Stimulated activated CD4-positive, alpha-beta T cell treated with anti-CD3 and anti-CD28 coated beads, Interleukin-12 subunit alpha, Interleukin-12 subunit beta, amount 100 ng/mL, for 48 hours (primary cell): ENCODE measurements at places on chromosomes 3 and 15.

DNA sequence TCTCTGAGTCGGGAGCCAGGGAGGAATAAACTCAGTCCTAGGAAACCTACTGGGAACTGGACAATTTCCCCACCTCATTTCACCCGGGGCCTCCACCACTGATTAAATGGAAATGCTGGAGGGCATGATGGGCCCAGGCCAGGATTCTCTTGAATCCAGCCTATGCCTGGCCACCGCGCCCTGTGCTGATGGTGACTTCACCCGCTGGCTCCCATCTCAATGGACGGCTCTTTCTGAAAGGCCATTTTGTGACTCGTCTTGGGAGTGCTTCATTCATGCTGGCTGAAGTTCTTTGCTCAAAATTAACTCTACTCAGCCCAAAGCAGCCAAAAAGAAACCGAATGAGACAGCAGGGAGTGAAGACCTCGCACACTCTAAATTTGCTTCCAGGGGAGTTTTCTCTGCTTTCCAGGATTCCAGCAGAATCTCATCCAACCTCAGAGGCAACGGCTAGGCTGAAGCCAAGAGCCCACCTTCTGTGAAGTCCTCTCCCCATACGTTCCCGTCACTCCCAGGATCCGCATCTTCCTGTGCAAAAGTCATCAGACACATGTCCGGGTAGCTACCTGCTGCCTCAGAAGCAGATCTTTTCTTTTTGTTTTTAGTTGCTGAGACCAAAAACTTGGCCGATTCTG is 266.0 kb upstream of the ICE2 start:
- DNase-seq: no peak

DNA sequence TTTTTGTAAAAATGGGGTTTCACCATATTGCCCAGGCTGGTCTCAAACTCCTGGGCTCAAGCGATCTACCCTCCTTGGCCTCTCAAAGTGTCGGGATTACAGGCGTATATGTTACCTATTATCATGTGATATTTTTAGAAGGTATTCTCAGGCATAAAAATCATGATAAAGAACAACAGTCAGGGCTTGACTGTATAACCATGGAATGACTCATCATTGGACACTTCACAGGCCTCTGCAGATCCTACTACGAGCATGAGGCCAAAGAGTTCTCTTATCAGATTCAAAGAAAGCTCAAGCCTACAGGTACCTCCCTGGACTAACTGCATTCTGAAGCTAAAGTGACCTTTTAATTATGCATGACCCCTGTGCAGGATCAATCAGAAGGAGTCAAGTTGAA is 91.7 kb upstream of the PRICKLE2 start:
- no peak for DNase-seq

DNA sequence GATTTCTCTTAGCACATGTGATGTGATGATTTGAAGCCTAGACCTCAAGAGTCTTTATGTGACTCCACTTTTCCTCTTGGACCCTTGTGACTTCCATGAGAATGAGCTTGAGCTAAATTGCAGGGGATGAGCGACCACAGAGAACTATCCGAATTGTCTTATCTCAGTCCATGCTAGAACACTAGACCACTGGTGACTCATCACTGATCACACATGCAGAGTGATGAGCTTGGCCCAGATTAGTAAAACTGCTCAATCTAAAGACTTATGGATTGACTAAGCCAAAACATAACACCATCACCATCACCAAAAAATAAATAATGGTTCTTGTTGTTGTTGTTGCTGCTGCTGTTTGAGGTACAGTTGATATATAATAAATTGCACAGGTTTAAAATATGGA is 114.1 kb upstream of the CFAP20DC start:
- DNase-seq: no peak

GRCh38 chr3:178419071-178419470 is 117.2 kb upstream of the KCNMB2 start:
- no peak for DNase-seq

- no peak for DNase-seq
Measured at GRCh38 chr3:152557302-152557999, 277.5 kb upstream of the P2RY1 start.

DNA sequence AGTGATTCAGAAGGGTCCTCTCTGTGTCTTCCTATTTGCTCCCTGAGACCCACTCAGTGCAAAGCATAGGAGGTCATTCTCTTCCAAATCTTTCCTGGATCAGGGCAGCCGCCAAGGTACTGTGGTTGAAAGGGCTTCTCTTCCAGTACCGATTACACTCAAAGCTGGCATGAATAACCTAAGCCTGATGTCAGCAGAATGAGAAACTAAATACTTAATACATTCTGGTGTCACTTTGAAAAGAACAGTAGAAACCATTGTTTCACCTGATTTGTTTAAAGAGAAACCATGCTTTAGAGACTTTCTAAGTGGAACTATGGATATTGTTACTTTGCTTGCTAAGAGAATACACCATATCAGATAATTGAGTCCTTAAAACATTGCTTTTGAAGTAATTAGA is 50.2 kb downstream of the PDHB start:
- no peak for DNase-seq

DNA sequence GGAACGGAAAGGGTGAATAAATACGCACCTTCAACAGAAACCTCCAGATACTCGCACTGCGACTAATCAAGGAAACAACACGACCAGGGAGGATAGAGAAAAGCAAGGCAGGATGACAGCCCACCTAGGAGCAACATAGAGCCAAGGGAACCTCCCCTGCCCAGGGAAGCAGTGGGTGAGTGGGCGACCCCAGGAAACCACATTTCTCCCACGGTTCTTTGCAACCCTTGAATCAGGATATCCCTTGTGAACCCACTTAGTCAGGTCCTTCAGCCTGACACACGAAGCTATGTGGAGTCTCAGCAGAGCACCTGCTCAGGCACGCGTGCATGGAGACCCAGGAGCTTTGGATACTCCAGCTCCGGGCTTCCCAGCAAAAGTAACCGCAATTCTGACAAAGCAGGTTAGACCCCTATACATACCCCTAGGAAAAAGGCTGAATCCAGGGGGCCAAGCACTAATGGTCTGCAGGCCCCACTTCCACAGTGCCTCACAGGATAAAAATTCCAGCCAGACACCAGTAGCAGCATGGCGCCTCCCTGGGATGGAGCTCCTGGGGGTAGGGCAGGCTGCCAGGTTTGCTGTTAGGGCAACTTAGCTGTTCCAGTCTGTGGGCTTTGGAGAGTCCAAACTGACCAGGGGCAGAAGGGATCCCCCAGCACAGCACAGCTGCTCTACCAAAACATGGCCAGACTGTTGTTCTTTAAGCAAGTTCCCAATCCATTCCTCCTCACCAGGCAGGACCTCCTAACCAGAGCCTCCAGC is 38.4 kb upstream of the PXYLP1 start:
- DNase-seq: no peak

DNA sequence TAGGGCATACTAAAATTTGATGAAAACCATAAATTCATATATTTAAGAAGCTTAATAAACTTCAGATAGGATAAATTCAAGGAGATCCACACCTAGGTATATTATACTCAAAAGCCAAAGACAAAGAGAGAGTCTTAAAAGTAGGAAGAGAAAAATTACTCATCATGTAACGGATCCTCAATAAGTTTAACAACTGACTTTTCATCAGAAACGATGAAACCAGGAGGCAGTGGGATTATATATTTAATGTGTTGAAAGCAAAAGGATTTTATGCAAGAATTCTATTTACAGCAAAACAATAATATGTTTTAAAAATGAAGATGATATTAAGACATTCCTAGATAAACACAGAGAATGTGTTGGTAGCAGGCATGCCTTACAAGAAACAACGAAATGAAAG is 202.7 kb downstream of the OXSM start:
- no peak for DNase-seq

DNA sequence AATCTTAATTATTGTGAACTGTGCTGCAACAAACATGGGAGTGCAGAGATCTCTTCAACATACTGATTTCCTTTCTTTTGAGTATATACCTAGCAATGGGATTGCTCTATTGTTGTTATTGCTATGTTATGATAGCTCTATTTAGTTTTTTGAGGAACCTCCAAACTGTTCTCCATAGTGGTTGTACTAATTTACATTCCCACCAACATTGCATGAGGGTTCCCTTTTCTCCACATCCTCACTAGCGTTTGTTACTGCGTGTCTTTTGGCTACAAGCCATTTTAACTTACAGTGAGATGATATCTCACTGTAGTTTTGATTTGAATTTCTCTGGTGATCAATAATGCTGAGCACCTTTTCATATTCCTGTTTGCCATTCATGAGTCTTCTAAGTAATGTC is 45.5 kb upstream of the TNFSF10 start:
- no peak for DNase-seq

- no peak for DNase-seq
Measured at GRCh38 chr15:85555875-85556617, 175.6 kb downstream of the AKAP13 start.

DNA sequence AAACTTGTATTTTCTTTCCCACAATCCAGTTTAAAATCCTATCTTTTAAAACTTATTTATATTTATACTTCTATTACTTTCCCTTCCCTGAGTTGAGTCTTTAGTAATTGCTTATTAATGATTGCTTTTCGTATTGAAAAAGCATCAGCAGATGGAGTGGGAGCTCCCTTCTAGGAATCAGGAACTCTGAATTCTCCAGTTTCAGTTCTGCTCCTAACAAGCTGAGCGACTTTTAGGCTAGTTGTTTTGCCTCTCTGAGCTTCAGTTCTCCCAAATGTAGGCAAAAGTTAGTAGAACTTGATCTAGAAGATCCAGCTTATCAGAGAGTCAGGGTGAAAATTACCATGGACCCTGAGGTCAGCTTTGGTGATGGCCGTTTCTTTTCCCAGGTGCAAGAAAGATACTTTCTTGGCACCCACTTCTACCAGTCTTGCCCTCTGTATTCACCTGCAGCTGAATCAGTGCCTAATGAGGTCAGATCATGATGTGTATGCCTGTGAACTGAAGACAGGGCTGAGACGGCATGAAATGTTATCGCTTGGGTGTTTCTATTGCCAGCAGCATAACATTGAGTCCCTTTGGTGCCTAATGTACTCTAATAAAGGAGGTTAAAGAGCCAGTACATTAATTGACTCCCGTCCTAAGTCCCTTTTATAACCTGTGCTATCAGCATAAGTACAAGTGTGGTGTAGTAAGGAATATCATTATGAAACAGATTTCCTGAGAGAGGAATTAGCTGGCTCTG is 194.5 kb upstream of the TBC1D5 start:
- DNase-seq: no peak

GRCh38 chr3:15287565-15288330 is 44.6 kb downstream of the SH3BP5 start:
- DNase-seq: no peak

DNA sequence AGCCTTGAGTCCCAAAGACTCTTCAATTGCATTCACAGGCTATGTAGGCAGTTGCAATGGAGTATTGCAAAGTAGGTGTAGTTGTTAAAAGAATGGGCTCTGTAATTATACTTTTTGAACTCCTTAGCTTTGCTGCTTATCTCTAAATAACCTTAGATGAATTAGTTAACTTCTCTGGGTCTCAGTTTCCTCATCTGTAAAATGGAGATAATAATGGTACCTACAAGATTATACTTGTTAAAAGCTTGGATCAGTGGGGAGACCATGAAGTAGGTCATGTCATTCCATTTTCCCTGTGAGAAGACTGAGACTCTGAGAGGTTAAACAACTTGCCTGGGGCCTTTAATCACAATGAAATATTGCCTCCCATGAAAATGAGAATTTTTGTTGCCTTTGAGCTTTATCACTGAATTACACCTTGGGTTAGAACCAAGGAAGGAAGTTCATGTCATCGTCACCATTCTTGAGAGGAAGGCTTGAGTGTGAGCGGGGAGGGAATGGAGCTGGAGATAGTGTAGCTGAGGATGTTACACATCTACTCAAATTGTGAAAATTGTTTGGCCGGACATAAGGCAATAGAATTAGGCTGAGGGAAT is 38.1 kb downstream of the CTDSPL start:
- no peak for DNase-seq

- DNase-seq: no peak
Measured at GRCh38 chr15:99631255-99631654, 65.5 kb downstream of the MEF2A start.

GRCh38 chr15:67967871-67968431 is 86.2 kb upstream of the PIAS1 start:
- no peak for DNase-seq

- no peak for DNase-seq
Measured at GRCh38 chr15:77550301-77551251, 82.1 kb downstream of the LINGO1 start.

DNA sequence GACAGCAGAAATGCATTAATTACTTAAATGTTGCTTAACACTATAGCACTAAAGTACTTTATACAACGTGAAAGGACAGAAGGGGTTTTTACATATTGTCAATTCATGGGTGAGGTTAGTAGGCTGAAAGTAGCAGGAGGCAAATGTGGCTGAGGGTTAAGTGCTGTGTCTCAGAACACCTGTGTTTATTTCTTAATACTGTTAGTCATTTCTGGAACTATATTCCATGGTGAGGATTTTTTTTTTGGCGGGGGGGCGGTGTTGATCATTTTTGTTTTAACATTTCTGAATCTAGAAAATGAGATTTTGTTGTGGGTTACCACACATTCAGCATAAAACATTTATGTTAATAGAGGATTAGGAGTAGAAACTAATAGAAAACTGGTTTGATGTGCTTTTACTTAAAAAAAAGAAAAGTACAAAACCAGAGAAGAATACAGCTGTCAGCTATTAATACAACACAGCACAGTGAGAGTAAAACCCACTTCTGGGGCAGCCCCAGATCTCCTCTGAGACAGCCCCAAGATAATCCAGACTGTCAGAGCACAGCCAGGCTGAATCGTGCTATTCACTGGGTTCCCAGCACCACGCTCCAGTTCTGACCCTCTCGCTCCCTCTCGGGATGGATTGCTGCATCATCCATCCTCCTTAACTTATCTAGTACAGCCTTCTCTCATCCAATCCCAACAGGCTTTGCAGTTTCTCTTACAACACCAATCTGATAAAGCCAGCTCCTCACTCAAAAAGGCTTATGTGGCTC is 307.7 kb downstream of the TUSC7 start:
- DNase-seq: no peak

- no peak for DNase-seq
Measured at GRCh38 chr15:100108846-100109245, 232.9 kb downstream of the ADAMTS17 start.
